ENCODE measurements at places on chromosomes 3 and 15.

DNA sequence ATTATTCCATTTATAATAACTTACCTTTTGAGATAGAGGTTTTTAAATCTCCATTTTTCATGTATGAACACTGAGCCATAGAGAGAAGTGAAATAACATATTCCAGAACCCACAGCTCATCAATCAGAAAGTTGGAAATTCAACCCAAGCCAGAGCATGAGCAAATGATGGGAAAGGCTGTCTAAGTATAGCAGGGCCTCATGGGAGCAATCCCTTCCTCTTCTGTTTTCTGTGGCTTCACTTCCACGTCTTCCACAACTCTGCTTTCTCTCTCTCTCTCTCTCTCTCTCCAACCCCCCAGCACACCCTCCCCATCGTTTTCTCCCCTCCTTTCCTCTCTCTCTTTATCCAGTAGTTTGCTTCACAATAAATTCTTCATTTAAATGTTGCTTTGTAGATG is 14.8 kb upstream of the IL1RAP start:
- DNase-seq = no peak

DNA sequence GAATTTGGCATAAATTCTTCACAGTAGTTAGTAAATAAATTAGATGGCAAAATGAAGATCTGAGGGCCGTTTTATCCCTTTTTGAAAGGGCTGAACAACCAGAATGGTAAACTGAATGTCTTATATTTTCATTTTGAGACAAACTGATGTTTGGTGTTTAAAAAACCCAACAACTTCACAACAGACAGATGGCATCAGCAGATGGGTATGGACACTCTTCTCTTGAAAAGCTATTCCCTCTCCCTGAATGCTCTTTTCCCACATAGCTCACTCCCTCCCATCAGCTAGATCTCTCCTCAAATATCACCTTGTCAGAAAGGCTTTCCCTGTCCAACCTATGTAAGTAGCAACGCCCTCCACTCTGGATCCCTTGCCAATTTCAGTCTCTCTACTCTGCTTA is 33.3 kb downstream of the EMC4 start:
- DNase-seq = no peak

- DNase-seq = peak; percentile 27
These were observed 31.5 kb upstream of the MLF1 start for GRCh38 chr3:158539414-158540014.

GRCh38 chr15:52294881-52295420 is 653 bp downstream of the MYO5C start:
- DNase-seq = no peak

- no peak for DNase-seq
These were observed 63.8 kb upstream of the SNRPA1 start for GRCh38 chr15:101358895-101359294.

DNA sequence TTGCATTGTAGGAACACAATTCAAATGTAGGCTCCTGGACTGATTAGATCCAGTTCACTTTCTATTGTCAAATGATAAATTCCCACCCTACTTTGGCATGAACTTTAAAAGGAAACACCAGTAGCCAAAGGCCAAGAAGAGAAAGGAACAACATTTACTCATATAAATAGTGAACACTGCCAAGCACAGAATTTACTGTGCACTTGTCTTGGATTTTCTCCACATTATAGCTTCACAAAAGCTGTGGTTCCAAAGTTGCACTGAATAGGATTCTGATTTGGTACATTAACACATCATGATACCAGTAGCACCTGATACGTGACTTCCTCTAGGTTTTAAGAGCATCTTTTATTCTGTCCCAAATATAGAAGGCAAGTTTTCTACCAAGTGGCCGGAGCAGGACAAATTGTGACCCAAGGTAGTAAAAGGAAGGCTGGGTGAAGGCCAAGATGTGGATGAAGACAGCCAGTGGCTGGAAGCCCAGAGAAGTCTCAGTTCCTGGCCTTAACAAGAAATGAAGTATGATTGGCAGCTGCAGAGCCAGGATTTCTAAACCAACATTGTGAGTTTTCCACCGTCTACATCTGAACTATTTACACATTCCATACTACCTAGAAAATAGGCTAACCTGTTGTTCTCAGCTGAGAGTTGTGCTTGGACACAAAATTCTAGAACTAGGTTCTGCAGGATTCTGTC is 206.7 kb downstream of the THRB start:
- DNase-seq = no peak

- no peak for DNase-seq
These were observed 228.9 kb upstream of the NR2E3 start for GRCh38 chr15:71581398-71581930.

DNA sequence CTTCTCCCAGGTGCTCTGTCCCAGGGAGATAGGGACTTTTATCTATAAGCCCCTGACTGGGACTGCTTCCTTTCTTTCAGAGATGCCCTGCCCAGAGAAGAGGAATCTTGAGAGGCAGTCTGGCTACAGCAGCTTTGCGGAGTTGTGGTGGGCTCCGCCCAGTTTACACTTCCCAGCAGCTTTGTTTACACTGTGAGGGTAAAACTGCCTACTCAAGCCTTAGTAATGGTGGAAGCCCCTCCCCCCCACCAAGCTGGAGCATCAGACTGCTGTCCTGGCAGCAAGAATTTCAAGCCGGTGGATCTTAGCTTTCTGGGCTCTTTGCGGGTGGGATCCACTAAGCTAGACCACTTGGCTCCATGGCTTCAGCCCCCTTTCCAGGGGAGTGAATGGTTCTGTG is 253.8 kb upstream of the ARL6 start:
- no peak for DNase-seq

GRCh38 chr3:15556512-15556911 is 35.0 kb upstream of the COLQ start:
- no peak for DNase-seq

GRCh38 chr15:78070049-78070700 is 7.3 kb downstream of the TBC1D2B start:
- no peak for DNase-seq

GRCh38 chr15:80665151-80665550 is 30.0 kb upstream of the ABHD17C start:
- DNase-seq = no peak

- DNase-seq = no peak
These were observed 137.8 kb upstream of the MYRIP start for GRCh38 chr3:39671600-39671999.

DNA sequence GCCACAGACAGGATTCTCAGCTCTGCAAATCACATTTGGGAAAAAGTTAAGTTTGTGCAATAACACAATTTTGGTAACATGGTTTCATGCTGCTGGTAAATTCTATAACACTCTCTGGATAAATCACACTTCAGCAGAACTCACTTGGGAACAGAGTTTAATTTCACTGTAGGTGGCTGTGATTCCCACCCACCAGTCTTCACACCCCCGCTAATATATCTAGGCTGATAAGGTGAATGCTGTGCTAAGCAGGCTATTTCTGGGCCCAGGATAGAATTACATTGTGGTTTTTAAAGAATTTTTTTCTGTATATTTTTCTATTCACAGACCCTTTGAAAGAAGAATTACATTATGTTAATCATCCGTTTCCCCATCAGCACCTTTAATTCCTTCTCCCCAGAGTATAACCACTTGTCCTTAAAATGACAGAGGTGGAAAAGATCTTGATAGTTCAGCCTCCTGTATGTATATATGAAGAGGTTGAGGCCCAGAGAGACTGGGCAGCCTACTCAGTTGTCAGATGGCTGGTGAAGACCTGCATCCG is 22.9 kb downstream of the MAP2K1 start:
- DNase-seq = no peak

- DNase-seq = no peak
These were observed 42.7 kb upstream of the SKOR1 start for GRCh38 chr15:67782691-67782991.

DNA sequence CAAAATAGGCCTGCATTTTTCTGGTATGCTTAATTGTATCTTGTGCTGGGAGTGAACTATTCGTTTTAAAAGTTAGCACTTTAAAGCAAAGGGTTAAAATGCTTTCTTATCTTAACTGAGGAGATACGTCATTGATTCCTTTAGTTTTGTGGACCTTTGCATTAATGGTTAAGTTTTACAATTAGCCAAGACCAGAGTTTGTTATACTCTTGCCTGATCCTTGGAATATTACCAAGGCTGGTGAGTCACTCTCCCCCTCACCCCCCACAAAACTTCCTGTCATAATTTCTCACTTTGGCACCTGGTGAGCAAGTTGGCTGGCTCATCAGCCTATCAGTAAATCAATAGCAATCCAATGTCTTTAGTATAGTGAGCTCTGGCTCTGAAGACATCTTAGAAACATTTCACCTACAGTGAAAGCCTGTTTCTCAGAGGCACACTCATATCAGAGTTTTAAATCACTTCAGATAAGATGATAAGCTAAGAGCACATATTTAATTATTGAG is 26.7 kb downstream of the SLC2A2 start:
- DNase-seq = no peak

DNA sequence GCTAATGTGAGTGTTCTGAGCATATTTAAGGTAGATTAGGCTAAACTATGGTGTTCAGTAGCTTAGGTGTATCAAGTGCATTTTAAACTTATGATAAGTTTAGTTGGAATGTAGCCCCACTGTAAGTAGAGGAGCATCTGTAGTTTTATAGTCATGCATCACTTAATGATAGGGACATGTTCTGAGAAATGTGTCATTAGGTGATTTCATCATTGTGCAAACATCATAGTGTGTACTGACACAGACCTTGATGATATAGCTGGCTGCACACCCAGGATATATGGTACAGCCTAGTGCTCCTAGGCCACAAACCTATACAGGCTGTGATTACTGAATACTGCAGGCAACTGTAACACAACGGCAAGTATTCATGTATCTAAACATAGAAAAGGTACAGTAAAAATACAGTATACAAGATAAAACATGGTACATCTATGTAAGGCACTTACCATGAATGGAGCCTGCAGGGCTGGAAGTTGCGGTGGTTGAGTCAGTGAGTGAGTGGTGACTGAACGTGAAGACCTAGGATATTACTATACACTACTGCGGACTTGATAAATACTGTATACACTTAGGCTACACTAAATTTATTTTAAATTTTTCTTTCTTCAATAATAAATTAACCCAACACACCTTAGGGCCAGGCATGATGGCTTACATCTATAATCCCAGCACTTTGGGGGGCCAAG is 17.9 kb downstream of the DNAH1 start:
- DNase-seq = no peak

DNA sequence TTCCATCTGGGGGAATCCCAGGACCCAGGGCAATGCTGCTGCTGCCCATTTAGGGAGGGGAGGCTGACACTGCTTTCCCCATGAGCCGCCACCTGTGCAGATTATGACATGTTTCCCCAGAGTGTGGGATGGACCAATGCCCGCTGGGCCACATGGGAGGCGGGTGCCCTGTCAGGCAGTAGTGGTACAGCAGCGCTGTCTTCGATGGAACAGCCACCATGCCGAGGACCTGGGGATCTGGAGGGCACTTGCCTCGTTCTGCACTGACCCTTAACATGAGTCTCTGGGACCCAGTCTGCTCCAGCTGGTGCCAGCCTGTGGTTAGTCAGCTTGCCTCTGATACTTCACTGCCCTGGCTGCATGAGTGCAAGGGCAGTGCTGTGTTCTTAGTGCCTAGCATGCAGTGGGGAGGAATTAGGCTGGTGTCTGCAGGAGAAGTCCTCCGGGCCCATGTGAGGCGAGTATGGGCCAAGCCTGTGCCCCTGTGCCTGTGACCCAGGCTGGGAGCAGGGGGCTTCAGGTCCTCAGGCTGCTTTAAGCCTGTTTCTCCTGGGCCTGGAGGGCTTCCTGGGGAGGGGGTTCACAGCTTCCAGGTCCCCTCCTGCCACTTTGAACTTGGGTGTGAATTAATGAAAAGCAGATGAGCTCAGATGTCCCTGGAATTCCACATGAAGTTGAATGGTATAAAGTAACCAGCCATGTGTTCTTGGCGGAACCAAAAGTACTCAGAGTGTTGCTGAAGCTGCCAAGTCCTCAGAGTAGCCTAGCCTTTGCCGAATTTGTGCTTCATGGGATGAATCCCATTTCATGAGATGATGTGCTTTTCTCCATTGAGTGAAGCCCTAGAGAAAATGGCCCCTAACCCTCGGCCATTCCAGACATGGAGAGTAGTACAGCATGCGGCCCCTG is 22.9 kb downstream of the KLF13 start:
- DNase-seq = no peak

GRCh38 chr3:156535162-156535627 is 19.7 kb downstream of the SSR3 start:
- DNase-seq = no peak

DNA sequence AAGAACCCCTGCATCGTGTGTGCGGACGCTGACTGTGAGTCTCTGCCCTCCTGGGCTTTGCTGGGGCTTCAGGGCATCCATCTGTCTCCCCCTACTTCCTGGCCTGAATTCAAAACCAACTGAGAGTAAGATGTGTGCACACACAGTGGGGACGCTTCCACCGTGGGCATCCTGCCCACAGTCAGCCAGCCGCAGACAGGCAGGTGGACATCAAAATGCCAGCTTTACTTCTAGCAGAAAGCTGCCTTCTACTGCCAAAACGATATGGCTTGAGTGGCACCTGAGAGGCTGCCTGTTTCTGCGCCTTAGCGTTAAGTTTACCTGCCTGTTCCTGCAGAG is 18.5 kb downstream of the ALDH1A3 start:
- no peak for DNase-seq

GRCh38 chr3:133931084-133931483 is 35.4 kb upstream of the RAB6B start:
- no peak for DNase-seq

GRCh38 chr3:65658401-65658800 is 380.3 kb downstream of the MAGI1 start:
- DNase-seq = no peak

DNA sequence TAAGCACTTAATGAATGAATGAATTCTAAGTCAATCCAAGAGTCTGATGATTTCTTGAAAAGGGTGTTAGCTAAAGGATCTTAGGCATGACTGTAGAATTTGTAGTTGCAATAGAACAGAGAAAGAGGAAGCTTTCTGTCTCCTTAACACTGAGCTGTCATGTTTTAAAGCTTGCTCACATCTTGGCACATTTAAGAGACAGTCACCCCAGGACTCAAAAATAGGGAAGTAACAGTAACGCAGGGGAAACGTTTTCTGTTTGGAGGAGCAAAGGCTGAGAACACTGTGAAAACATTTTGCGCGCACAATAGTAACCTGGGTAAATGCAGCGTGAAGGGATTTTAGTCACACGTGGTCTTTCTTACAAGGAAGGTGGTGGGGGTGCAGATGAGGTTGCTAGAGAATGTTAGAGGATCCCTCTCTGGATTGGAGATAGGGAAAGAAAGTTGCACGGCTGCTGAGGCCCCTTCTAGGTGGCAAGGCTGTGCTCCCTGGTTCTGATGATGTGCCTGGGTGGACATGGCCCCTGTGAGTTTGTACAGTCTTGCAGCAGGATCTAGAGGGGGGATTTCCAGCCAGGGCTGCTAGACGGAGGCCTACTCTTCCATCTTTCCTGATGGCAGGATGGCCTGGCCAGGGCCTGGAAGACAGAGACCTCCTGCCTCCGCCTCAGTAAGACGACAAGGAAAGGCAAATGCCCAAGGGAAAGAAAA is 12.0 kb downstream of the STARD5 start:
- no peak for DNase-seq

All from iPS DF 6.9 (cell line).